A549 treated with CORT108297 at 1 μM for 4 hours (cell line): ENCODE measurements at places on chromosomes 5 and 9. TPM values are rescaled to one million over a fixed set of nuclear protein-coding genes. Genes with fewer than 3 reads are reported as not detected.

Gene SPINK4
- 0.28 TPM in 1 of 5 replicates, not detected in the others for total RNA-seq

Gene PCDHGB5
- total RNA-seq = 2.1 to 2.6 TPM (median 2.4 TPM) in 5 replicates

Gene IL5
- not detected in 5 replicates for total RNA-seq

Gene ELL2
- total RNA-seq = 14.1 to 20.9 TPM (median 15.8 TPM) in 5 replicates

Gene BAAT
- 0.33 to 0.60 TPM (median 0.41 TPM) in 5 replicates for total RNA-seq

Gene CCDC183
- total RNA-seq = 0.13 to 0.36 TPM (median 0.27 TPM) in 5 replicates
